ENCODE measurements at places on chromosomes 2 and 18.

DNA sequence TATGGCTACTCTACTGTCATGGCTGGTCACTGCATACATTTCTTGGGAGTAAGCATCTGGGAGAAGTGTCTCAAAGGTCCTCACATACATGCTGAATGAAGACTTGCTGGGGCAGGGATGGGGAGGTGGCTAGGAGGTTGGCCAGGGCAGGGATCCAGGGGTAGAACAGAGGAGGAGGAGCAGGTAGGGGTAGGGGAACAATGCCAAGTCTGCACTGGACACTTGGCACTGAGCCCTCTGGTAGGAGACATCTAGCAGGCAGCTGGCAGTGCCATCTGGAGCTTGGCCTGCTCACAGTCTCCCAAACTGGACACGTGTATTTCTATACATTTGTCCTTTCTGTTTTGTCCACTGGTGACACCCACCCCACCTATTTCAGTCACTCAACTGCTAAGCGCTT, 62.7 kb upstream of the REV1 start:
- DNase-seq, result no peak

DNA sequence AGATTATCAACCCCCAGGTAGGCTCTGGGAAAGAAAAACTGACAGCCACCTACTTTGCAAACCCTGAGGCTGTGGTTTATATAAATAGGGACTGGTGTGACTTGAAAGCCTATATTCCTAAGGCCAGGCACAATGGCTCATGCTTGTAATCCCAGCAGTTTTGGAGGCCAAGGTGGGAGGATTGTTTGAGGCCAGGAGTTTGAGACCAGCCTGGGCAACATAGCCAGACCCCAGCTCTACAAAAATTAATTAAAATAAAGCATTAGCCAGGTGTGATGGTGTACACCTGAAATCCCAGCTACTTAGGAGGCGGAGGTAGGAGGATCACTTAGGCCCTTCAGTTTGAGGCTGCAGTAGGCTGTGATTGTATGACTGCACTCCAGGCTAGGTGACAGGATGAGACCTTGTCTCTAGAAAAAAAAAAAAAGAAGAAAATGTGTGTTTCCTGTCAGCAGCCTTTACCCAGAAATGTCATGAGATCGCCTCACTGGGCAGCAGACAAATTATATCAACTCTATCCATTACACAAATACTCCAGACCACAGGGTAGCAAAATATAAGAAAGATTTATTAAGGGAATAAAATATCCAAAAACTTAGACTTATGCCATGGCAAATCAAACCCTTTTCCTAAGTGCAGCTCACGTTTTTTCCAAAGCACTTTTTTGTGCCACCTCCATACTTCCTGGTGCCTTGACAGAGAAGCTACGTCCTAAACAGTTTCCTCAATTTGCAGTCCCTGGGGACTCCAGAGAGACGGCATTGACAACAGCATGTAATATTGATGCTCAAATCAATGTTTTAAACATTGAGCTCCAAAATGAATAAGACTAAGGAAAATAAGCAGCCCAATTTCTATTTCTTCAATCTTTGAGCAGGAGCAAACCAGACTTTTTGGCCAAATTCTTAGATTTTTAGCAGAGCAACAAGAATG, 190.8 kb upstream of the NDUFV2 start:
- no peak for DNase-seq

- no peak for DNase-seq
These were observed 10.5 kb downstream of the EVX2 start for GRCh38 chr2:176072951-176073904.

GRCh38 chr2:219525533-219526232, 11.4 kb downstream of the ASIC4 start:
- DNase-seq, result no peak
